ENCODE measurements at places on chromosomes 2 and 18. TPM values are rescaled to one million over a fixed set of nuclear protein-coding genes. Genes with fewer than 3 reads are reported as not detected.

GRCh38 chr2:32357318-32358110 lies 691 bp downstream of the BIRC6 start:
- DNase-seq = peak; percentile 13

DNA sequence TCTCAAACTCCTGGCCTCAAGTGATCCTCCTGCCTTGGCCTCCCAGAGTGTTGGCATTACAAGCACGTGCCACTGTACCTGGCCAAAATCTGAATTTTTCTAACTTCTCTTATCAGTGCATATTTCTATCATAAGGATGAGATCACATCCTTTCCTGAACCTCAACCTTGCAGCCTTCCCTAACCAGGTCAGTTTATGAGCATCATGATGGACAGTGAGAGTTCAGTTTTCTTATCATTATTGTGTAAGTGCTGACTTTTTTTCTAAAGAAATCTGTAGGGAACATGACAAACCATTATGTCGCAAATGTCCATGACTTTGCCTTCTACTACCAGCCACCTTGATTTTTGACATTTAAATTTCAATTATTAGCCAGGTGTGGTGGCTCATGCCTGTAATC lies 31.5 kb downstream of the MRPL33 start:
- no peak for DNase-seq

GRCh38 chr2:30736461-30737325 lies 70.6 kb downstream of the CAPN13 start:
- no peak for DNase-seq

DNA sequence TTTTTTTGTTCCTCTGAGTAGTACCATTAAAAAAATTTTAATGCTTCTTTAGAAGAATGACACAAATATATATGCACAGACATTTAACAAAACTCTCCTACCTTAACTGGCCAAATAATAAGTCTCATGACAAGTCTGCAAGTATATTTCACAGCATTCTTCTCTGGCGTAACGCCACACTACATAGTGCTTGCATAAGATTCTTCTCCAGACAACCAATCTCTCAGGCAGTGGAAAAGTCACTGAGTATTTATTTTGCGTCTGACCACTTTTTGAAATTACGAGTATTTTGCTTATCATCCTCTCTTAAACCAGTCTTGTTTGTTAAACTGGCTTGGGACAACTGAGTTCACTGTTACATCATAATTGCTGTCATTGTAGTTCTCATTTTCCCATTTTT lies 749.2 kb downstream of the ADCYAP1 start:
- no peak for DNase-seq

DNA sequence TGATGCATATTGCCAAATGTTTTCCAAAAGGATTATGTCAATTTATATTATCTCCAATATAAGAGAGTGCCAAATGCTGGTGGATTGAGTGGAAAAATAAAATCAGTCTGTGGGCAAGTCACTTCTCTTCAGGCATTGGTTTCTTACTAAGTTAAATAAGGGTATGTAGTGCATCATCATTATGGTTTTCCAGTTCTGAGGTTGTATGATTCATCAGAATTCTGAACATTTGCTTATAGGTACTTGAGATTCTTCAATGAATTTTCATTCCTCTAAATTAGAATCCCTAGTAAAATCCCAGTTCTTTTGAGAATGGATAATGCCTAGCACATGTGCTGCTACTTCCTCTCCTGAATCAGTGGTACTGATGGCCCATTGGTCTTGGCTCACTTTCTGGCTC lies 188.9 kb upstream of the OSR1 start:
- no peak for DNase-seq

The CAPN14 gene
- 0.80 TPM for total RNA-seq

DNA sequence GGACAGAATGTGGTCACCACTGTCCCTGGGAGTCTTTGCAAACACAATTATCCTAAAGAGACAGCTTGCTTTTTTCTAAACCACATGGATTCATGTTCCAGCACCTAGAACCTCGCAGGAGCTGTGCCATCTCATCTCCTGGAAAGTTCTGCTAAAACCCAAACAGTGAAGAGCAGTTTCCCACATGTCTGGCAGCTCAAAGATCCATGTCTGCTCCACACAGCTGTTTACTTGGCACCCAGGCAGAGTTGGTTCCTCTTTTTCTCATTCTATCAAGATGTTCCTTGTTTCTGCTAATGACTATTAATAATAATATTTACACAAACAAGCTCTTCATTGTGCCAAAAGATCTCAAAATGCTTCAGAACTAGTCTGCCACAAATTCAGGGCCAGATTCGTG lies 30.1 kb upstream of the PID1 start:
- DNase-seq = no peak

The TTC39C gene
- 40.0 TPM for total RNA-seq

- no peak for DNase-seq
Observed at GRCh38 chr2:160140471-160140870, 59.6 kb downstream of the ITGB6 start.

- DNase-seq = peak; percentile 85
Observed at GRCh38 chr2:134917888-134918525, 615 bp upstream of the CCNT2 start.

- no peak for DNase-seq
Observed at GRCh38 chr2:82591718-82592117, 1867.4 kb downstream of the SUCLG1 start.

The POTEC gene
- total RNA-seq = not detected

DNA sequence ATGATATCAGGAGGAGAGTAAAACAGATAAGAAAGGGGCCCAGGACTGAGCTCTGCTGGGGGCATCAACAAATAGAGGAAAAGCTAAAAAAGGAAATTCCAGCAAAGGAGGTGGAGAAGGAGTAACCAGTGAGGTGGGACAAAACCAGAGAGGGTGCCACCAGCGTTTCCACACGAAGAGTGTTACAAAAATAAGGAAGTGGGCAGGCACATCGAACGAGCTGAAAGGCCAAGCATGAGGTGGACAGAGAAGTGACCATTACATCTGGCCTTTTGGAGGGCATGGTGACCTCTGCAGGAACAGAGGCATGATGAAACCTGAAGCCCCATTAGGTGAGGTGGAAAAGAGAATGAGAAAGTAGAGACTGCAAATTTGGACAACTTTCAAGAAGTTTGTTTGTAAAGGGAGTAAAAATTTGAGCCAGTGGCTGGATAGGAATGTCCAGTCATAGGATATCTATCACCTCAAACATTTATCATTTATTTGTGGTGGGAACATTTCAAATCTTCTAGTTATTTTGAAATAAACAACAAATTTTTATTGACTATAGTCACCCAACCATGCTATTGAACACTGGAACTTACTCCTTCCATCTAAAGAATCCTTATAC lies 18.4 kb upstream of the VIT start:
- DNase-seq = no peak

DNA sequence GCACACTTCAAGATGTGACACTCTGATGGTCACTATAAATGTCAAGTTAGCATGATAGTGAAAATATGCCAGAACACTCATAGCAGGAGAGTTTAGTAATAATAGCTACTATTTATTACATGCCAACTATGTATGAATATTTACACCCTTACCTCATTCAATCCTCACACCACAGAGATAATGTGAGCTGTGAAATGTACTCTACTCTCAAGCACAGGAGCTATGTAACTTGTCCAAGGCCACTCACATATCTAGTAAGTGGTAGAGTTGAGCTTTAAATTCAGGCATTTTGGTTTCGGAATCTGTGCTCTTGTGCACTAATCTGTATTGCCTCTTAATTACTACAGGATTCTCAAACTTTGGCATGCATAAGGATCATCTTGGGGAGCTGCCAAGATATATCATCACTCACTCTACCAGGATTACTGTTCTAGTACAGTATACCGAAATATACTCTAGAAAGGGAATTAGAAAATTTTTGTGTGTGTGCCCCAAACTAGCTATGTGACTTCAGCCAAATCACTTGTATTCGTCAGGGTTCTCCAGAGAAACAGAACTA lies 154.3 kb downstream of the PLCL1 start:
- no peak for DNase-seq

- no peak for DNase-seq
Observed at GRCh38 chr18:51426996-51427395, 229.5 kb upstream of the MEX3C start.

The SCYGR5 gene
- total RNA-seq = not detected

GRCh38 chr2:118169359-118170005 lies 81.2 kb downstream of the INSIG2 start:
- DNase-seq = no peak

GRCh38 chr2:187939180-187939579 lies 352.5 kb upstream of the GULP1 start:
- DNase-seq = no peak

DNA sequence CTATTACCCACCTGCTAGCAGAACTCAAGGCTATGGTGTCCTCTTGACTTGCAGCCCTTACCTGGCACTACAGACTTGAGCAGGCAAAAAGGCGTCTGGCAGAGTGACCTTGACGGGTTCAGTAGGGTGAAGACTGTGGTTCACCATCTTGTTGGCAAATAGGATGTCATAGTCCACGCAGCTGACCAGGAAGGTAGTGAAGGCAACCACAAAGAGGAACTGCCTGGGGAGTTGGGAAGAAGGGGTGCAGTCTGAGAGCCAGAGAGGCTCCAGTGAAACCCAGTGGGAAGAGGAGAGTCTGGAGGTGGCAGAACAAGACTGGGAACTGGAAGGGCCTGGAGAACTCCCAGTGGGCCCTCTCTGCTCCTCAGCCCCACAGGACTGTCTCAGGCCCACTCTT lies 4.1 kb downstream of the ATG9A start:
- no peak for DNase-seq

DNA sequence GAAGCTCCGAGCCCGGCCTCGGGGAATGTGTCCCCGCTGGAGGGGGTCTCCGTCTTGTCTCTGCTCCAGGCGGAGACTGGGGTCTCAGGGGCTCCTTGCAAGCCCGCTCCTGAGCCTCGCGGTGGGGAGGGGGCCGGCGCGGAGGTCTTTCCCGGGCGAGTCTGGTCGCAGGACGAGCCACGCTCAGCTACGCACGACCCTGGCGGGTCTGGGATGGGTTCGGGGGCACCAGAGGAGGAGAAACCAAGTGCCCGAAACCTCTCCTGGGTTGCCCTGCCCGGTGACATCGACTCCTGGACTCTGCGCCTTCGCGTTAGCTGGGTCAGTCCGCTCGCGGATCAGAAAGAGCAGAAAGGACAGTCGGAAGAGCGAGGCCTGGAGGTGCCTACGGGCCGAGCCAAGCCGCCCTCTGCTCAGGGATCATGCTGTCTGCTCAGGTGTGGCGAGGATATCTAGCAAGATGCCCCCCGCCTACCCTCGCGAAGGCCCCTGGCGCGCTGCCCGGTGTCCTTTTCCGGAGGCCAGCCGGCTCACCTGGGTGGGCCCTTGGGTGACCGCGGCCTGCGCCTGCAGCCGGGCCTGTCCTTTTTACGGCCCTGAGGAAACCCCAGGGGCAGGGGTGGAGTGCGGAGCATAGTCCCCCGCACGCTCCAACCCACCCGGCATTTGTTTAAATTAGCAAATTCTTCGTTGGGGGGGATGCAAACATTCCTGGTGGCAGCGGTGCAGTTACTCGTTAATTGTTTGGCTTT lies 58.7 kb downstream of the SNORC start:
- no peak for DNase-seq

DNA sequence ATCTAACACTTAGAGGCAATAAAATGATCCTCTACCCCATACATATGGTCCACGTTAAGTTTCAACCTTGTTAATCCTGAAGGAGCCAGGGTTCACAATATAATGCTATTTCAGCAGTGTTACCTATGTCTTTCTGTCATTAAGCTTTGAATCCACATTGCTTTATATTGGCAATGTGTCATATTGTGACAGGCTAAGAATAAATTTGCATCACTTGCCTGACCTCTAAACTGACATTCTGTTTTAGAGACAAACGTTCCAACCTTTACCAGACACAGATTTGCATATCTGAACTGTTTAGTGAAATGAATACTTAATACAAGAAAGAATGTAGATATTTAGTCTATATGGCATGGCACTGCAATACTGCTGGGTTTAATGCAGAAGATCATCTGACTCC lies 98.4 kb downstream of the UNC80 start:
- no peak for DNase-seq

- DNase-seq = no peak
Observed at GRCh38 chr2:186716899-186717298, 23.0 kb downstream of the FAM171B start.

The CNDP1 gene
- not detected for total RNA-seq

- no peak for DNase-seq
Observed at GRCh38 chr2:45691171-45691999, 39.9 kb downstream of the PRKCE start.

Measured in prostate gland (tissue), 2 donors.